Trophoblast cell (in vitro differentiated cells and primary cell): ENCODE measurements at places on chromosomes 16 and 17.

DNA sequence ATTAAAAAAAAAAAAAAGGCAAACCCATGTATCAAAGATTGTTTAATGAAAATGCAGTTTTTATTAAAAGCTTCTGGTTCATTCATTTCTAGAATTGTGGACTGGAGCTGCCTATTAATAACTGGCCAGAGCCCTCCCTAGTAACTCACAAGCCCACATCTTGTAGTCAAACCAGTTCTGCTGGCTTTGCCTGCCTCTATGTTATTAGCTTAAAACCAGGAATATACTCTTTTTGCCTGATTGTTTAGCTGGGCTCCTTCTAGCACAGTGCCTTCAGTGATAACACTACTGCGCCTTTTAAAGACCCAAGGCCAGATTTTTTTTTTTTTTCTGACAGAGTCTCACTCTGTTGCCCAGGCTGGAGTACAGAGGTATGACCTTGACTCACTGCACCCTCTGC, 26.0 kb downstream of the TAC4 start:
- peak; percentile 74 for DNase-seq
- H3K36me3 ChIP-seq = peaks cover 18% of the 10 kb centered on the region
- no peak overlapping the region for H3K4me3 ChIP-seq
- no peaks in the 10 kb centered on the region for H3K27me3 ChIP-seq
- H3K27ac ChIP-seq = peak overlapping the region; percentile 58
- H3K4me1 ChIP-seq = peaks cover 2% of the 10 kb centered on the region

GRCh38 chr17:29573871-29574731, 5.6 kb downstream of the TP53I13 start:
- H3K27me3 ChIP-seq = no peaks in the 10 kb centered on the region
- peaks cover 65% of the 10 kb centered on the region for H3K36me3 ChIP-seq
- no peak overlapping the region for H3K27ac ChIP-seq
- H3K4me3 ChIP-seq = no peak overlapping the region

- no peaks in the 10 kb centered on the region for H3K27me3 ChIP-seq
- no peak for DNase-seq
- H3K27ac ChIP-seq = peak overlapping the region; percentile 69
- H3K4me1 ChIP-seq = peaks cover 19% of the 10 kb centered on the region
- no peak overlapping the region for H3K4me3 ChIP-seq
- H3K36me3 ChIP-seq = peaks cover 63% of the 10 kb centered on the region
Observed at GRCh38 chr17:4176808-4177472, 33.9 kb downstream of the CYB5D2 start.

DNA sequence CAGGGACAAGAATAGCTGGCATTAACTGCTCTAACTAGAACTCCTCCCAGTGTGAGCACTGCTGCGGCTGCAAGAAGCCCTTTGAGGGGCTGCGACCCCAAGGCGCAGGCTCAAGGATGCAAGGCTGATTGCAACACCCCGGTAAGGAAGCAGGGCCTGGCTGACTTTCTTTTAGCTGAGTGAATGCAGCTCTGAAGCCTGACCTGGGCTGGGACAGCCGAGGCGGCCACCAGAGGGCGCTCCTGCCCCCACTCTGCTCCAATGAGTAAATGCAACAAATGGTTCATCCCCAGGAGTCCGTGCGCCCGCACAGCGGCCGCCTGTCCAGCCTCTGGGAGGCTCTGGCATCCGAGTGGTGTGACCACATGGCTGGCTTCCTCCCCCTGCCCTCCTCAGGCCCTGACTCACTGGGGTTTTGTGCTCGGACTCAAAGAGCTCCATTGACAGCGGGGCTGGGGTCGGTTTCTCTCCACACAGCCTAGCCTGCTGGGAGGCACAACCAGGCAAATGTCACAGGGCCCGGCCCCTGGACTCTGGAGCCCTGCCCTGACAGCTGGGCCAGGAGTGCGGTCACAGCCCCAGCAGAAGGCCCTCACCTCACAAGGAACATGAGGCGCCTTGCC, at the start of gene SMIM5:
SMIM5 (plus strand) TSS at position 572 of the 623 bp plus-strand sequence. CDS start 6,768 bp downstream, outside the sequence.
- peak; percentile 97 for DNase-seq
- H3K4me3 ChIP-seq = no peak within 1 kb of the TSS
- H3K4me1 ChIP-seq = peaks cover 11% of the 10 kb centered on the region
- H3K27me3 ChIP-seq = no peaks in the 10 kb centered on the region

GRCh38 chr17:64951877-64952276, 32.6 kb upstream of the LRRC37A3 start:
- no peaks in the 10 kb centered on the region for H3K4me1 ChIP-seq
- no peak for DNase-seq
- no peak overlapping the region for H3K4me3 ChIP-seq
- no peak overlapping the region for H3K27ac ChIP-seq
- no peaks in the 10 kb centered on the region for H3K36me3 ChIP-seq

DNA sequence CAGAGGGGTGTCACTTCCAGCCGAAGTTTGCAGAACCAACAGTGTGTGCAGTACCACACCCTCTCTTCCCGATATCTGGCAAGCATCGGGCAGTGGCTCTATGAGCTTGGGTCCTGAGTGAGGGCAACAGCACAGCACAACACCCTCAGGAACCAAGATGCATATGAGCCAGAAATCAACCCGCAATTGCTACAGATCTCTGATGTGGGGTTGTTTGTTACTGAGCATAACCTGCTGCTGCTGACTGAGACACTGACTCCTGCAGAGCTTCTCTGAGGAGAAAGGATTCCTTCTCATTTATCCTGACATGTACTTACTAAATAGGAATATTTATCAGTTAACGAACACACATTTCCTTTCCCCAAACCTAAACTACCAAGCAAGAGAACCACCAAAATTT, 218.3 kb downstream of the RBFOX3 start:
- H3K27me3 ChIP-seq = no peaks in the 10 kb centered on the region
- H3K27ac ChIP-seq = no peak overlapping the region
- H3K4me3 ChIP-seq = no peak overlapping the region
- H3K4me1 ChIP-seq = no peaks in the 10 kb centered on the region
- H3K36me3 ChIP-seq = no peaks in the 10 kb centered on the region
- no peak for DNase-seq

DNA sequence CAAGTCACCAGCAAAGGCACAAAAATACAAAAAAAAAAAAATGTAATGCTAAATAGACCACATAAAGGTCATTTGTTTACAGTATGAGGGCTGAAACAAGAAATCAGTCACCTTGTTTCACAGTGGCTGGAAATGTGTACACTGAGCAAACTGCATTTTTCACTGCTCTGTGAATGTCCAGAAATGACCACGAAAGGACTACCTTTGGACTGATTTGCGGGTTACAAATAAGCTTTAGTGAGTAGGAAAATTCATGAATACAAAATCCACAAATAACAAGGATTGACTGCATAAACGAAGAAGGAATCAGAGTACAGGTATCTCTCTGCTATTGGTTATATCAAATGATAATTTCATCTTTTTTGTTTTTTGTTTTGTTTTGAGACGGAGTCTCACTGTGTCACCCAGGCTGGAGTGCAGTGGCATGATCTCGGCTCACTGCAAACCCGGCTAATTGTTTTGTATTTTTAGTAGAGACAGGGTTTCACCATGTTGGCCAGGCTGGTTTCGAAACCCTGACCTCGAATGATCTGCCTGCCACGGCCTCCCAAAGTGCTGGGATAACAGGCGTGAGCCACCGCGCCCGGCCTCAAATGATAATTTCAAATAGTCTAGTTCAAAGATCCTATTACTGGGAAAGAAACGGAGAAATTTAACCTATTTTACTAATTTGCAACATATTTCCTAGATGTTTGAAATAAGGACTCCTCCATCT, 30.5 kb downstream of the CYTH1 start:
- H3K27ac ChIP-seq = no peak overlapping the region
- peaks cover 3% of the 10 kb centered on the region for H3K4me1 ChIP-seq
- no peaks in the 10 kb centered on the region for H3K27me3 ChIP-seq
- no peaks in the 10 kb centered on the region for H3K36me3 ChIP-seq
- no peak overlapping the region for H3K4me3 ChIP-seq
- no peak for DNase-seq

- DNase-seq = no peak
- H3K4me3 ChIP-seq = no peak overlapping the region
- no peaks in the 10 kb centered on the region for H3K36me3 ChIP-seq
Observed at GRCh38 chr16:50253514-50253910, 12.8 kb upstream of the ADCY7 start.

- H3K4me1 ChIP-seq = peaks cover 15% of the 10 kb centered on the region
- DNase-seq = peak; percentile 48
- no peaks in the 10 kb centered on the region for H3K36me3 ChIP-seq
- no peak overlapping the region for H3K4me3 ChIP-seq
Observed at GRCh38 chr16:46857368-46857945, 26.5 kb upstream of the C16orf87 start.

DNA sequence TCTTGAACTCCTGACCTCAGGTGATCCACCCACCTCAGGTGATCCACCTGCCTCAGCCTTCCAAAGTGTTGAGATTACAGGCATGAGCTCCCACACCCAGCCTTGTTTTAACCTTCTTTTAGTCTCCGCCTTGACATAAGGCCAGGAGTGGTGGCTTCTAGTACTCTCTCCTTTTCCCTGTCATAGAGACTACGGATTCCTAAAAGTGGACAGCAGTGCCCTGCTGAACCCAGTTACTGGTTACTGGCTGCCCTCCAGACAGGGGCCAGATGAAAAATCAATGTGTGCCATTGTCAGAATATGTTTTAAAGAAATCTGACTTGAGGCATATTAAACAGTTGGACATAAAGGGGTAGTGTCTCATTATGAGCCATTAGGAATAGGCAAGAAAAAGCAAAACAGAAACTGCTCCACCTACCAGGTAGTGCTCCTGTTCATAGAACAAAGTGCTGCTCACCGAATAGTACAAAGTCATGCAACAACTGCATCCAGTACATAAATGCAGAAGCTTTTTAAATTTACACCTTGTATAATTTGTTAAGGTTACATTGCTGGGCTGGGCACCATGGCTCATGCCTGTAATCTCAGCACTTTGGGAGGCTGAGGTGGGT, 32.1 kb downstream of the TRIM25 start:
- DNase-seq = no peak
- H3K36me3 ChIP-seq = no peaks in the 10 kb centered on the region
- H3K4me1 ChIP-seq = no peaks in the 10 kb centered on the region
- no peaks in the 10 kb centered on the region for H3K27me3 ChIP-seq

- no peaks in the 10 kb centered on the region for H3K36me3 ChIP-seq
- no peak overlapping the region for H3K4me3 ChIP-seq
- DNase-seq = no peak
- H3K27me3 ChIP-seq = no peaks in the 10 kb centered on the region
- no peaks in the 10 kb centered on the region for H3K4me1 ChIP-seq
Observed at GRCh38 chr17:78278139-78278741, 46.8 kb downstream of the TMEM235 start.

GRCh38 chr16:56728980-56729734, 772 bp upstream of the NUP93 start:
- H3K4me1 ChIP-seq = peaks cover 9% of the 10 kb centered on the region
- peak overlapping the region; percentile 54 for H3K27ac ChIP-seq
- no peak for DNase-seq
- H3K36me3 ChIP-seq = no peaks in the 10 kb centered on the region
- no peak overlapping the region for H3K4me3 ChIP-seq

DNA sequence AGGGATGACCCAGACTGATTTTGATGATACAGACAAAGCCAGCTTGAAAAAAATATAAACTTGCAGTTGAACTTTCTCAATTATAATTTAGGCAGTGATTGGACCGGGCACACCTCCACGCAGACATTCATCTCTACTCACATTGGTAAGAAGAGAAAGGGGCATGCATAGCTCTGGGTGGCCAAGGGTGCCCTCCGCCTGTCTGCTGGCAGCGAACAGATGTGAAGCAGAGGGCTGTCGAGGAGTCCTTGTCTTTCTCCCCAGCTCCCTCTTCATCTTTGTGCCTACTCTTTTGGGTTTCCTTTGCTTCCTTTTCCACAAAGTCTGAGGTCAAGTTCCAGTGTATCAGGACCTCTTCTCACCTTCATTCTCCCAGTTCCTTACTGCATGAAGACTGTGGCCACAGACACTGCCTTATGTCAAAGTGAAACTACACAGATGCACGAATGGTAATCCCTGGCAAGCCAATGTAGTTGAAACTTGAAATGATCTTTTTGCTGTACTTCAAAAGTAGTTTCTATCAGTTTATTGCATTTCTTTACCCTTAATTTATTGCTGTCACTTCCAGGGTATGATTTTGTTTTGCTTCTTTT, 343.7 kb upstream of the SOX9 start:
- no peak for DNase-seq
- H3K36me3 ChIP-seq = no peaks in the 10 kb centered on the region
- H3K27me3 ChIP-seq = no peaks in the 10 kb centered on the region
- H3K4me1 ChIP-seq = no peaks in the 10 kb centered on the region
- H3K27ac ChIP-seq = no peak overlapping the region
- H3K4me3 ChIP-seq = no peak overlapping the region

- H3K4me3 ChIP-seq = no peak overlapping the region
- no peaks in the 10 kb centered on the region for H3K36me3 ChIP-seq
- H3K27ac ChIP-seq = peak overlapping the region; percentile 6
- peaks cover 20% of the 10 kb centered on the region for H3K4me1 ChIP-seq
- H3K27me3 ChIP-seq = no peaks in the 10 kb centered on the region
Observed at GRCh38 chr16:3873482-3874173, 6.9 kb downstream of the CREBBP start.

DNA sequence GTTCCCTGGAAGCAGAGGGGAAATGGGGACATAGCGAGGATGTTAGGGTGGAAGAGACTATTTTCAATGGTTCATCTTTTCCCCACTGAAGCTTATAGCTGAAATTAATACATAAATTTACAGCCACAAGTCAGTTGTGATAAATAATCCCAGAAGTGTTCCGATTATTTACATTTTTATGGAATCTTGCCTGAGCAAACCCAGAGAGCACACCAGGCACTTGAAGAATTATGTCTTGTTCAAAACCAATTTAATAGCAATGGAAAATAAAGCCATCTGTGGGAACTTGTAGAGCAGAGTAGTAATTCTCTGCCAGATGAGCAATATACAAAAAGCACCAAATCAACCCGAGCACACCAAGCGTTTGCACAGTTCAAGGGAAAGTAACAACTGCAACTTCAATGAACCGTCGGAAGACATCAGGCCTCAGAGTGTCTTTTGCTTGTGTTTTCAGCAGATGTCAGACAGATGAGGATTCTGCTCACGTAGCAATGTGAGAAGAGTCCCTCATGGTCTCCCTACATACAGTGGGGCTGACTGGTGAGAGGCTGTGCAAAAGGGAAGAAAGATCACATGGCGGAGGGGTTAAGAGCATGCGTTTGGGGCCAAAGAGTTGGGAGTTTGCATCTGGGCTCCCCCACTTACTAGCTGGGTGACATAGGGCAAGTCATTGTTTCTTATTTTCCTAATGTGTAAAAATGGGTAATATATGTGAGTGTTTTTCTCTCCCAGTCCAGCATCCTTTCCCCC, 148.7 kb upstream of the HS3ST2 start:
- no peak overlapping the region for H3K4me3 ChIP-seq
- DNase-seq = no peak

- no peak overlapping the region for H3K27ac ChIP-seq
- H3K36me3 ChIP-seq = no peaks in the 10 kb centered on the region
- DNase-seq = no peak
- peaks cover 17% of the 10 kb centered on the region for H3K4me1 ChIP-seq
Observed at GRCh38 chr17:78722246-78722761, 59.8 kb downstream of the CYTH1 start.

GRCh38 chr17:27565874-27566670, 64.9 kb upstream of the LGALS9 start:
- H3K4me3 ChIP-seq = no peak overlapping the region
- DNase-seq = no peak
- H3K27ac ChIP-seq = no peak overlapping the region
- no peaks in the 10 kb centered on the region for H3K27me3 ChIP-seq

GRCh38 chr16:67241008-67241900, 6.0 kb downstream of the FHOD1 start:
- H3K27me3 ChIP-seq = no peaks in the 10 kb centered on the region
- peaks cover 21% of the 10 kb centered on the region for H3K36me3 ChIP-seq
- peak overlapping the region; percentile 95 for H3K27ac ChIP-seq
- H3K4me1 ChIP-seq = peaks cover 44% of the 10 kb centered on the region

- H3K36me3 ChIP-seq = peaks cover 57% of the 10 kb centered on the region
- peaks cover 4% of the 10 kb centered on the region for H3K4me1 ChIP-seq
- H3K4me3 ChIP-seq = no peak overlapping the region
- H3K27ac ChIP-seq = no peak overlapping the region
- H3K27me3 ChIP-seq = no peaks in the 10 kb centered on the region
Observed at GRCh38 chr16:67862623-67863583, 9.9 kb upstream of the EDC4 start.
